Central memory CD8-positive, alpha-beta T cell (primary cell): ENCODE measurements at places on chromosomes 13 and 19.

GRCh38 chr13:102757006-102757405, 16.6 kb downstream of the TEX30 start:
- no peaks in the 10 kb centered on the region for H3K27me3 ChIP-seq
- H3K27ac ChIP-seq: no peak overlapping the region
- no peaks in the 10 kb centered on the region for H3K36me3 ChIP-seq
- no peaks in the 10 kb centered on the region for H3K4me1 ChIP-seq

DNA sequence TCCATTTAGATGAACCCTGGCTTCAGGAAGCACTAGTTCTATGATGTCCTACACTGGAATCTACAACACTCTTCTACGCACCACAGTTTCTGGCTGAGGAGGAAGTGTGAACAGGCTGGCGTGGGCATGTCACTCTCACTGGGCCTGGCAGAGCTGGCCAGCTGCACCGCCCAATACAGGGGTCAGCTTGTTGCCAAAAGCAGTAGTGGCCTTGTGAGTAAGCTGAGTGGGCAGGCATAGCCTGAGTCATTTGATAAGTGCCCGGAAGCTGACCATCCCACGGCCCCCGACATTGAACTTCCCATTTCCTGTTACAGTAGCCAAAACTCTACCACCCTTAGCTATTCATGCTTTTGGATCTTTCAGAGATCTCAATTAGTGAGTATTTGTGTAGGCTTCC, 240.9 kb upstream of the SERP2 start:
- DNase-seq: no peak
- H3K27ac ChIP-seq: no peak overlapping the region
- peaks cover 35% of the 10 kb centered on the region for H3K27me3 ChIP-seq
- no peak overlapping the region for H3K4me3 ChIP-seq
- H3K36me3 ChIP-seq: no peaks in the 10 kb centered on the region

GRCh38 chr19:35116072-35116801, 614 bp downstream of the FXYD3 start:
- H3K27me3 ChIP-seq: peaks cover 10% of the 10 kb centered on the region
- H3K4me1 ChIP-seq: peaks cover 8% of the 10 kb centered on the region
- no peaks in the 10 kb centered on the region for H3K36me3 ChIP-seq
- H3K27ac ChIP-seq: no peak overlapping the region
- no peak for DNase-seq

DNA sequence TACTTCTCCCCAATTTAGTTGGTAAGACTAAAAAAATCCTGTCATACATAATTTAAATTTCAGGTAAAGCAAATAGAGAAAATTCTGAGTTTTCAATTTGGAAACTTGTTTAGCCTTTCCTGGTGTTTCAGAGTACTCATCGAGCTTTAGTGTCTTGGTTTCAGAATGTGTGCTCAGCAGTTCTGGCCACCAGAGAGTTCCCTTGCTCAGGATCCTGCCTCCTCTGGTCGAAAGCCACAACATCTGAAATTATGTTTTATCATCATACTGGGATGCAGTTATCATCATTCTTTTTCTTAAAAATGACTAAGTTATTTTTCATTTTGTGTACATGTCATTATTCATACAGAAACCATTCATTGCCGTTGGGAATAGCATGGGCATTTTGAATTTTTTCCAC, 263.2 kb upstream of the SPRY2 start:
- no peaks in the 10 kb centered on the region for H3K27me3 ChIP-seq
- no peak overlapping the region for H3K4me3 ChIP-seq
- DNase-seq: no peak
- no peaks in the 10 kb centered on the region for H3K4me1 ChIP-seq

DNA sequence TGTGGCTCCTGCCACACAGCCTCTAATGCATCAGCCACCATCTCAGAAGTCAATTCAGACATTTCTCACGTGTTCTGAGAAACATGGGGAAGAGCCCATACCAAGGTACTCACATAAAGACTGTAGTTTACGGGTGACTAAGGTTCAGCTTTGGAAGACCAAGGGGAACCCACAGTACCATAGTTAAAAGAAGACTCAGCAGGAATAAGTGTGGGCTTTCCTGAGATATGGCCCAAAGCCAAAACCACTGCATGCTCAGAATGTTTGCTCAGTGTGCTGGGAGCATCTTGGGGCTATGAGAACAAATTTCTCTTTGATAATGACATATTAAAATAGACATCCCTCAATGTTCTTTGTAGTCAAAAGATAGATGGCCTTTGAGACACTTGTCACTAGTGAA, 283.8 kb downstream of the DCT start:
- DNase-seq: no peak
- H3K4me1 ChIP-seq: no peaks in the 10 kb centered on the region
- H3K36me3 ChIP-seq: no peaks in the 10 kb centered on the region
- no peaks in the 10 kb centered on the region for H3K27me3 ChIP-seq

DNA sequence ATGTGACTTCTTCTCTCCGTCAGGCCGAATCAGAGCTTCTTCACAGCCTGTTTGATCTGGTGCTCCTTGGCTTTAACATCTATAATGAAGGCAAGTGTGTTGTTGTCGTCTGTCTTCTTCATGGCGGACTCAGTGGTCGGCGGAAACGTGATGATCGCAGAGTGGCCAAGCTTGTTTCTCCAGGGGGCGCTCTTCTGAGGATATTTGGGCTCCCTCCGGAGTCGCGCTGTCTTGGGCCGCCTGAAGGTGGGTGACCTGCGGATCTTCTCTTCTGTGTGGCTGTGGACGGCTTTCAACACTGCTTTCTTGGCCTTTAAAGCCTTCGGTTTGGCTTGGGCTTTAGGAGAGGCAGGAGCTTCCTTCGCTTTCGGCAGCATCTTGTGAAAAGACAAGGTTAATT, 9.8 kb downstream of the TPRX1 start:
- no peak overlapping the region for H3K27ac ChIP-seq
- no peak for DNase-seq
- peaks cover 2% of the 10 kb centered on the region for H3K36me3 ChIP-seq
- H3K4me3 ChIP-seq: no peak overlapping the region
- H3K4me1 ChIP-seq: peaks cover 5% of the 10 kb centered on the region
- peaks cover 12% of the 10 kb centered on the region for H3K27me3 ChIP-seq

- H3K27ac ChIP-seq: no peak overlapping the region
Observed at GRCh38 chr13:51093574-51093973, 17.5 kb downstream of the C13orf42 start.

- DNase-seq: no peak
- H3K4me1 ChIP-seq: no peaks in the 10 kb centered on the region
- H3K27me3 ChIP-seq: peaks cover 26% of the 10 kb centered on the region
- no peak overlapping the region for H3K4me3 ChIP-seq
- H3K36me3 ChIP-seq: peaks cover 3% of the 10 kb centered on the region
- H3K27ac ChIP-seq: no peak overlapping the region
Observed at GRCh38 chr19:45747513-45747912, 14.3 kb downstream of the MEIOSIN start.

DNA sequence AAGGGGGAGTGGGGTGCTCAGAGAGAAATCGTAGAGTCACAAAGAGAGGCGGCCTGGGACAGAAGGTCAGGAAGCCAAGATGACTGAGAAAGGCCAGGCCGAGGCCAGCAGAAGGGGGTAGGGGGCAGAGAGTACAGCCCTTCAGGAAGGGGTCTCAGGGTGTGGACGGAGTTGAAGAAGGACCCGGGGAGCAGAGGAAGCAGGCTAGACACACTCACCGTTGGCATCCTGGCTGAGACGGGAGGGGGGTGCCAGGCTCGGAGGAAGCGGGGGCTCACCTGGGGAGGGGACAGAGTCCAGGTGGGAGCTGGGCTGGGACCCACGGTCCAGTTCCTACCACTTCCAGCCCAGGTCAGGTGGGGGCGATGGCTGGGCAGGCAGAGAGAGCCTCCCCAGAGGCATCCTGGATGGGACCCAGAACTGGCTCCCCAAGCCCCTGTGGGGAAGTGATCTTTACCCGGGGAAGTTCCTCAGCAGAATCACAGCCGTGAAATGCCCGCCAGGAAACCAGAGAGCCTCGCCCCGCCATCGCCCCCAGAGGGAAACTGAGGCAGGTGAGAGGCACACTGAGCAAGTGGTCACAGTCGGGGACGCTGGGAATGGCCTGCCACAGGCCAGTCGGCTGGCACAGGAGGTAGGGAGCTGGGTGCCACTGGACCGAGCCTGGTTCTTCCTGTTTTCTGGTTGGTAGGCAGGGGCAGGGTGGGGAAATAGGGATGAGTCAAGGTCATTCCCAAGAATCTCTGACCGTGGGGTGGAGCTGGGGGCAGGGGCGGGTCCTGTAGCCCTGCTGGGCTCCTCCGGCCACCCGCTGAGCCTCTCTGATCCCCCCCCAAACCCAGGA, 1.4 kb downstream of the MATK start:
- no peaks in the 10 kb centered on the region for H3K27me3 ChIP-seq
- peak overlapping the region; percentile 79 for H3K27ac ChIP-seq
- DNase-seq: no peak
- H3K4me1 ChIP-seq: peaks cover 28% of the 10 kb centered on the region
- H3K36me3 ChIP-seq: peaks cover 21% of the 10 kb centered on the region

- H3K4me1 ChIP-seq: no peaks in the 10 kb centered on the region
- no peaks in the 10 kb centered on the region for H3K36me3 ChIP-seq
- DNase-seq: no peak
- H3K27me3 ChIP-seq: no peaks in the 10 kb centered on the region
- no peak overlapping the region for H3K4me3 ChIP-seq
- H3K27ac ChIP-seq: no peak overlapping the region
Observed at GRCh38 chr13:63345835-63346234, 1930.2 kb upstream of the PCDH20 start.

DNA sequence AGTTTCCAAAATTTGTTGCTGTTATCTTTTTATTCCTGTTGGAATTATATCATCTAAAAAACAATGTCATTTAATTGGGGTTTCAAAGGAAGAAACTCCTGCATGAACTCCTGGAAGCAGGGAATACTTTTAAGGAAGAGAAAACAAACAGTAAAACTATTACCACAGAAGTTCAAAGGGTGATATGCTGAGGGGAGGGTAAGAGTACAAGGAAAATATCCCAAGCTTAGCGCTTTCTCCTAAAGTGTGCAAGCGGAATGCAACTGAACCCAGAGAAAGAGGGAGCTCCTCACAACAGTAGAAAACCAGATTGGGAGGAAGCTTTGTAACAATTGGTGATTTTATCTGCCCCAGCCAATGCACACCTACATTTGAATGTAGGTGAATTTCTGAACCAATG, 175.1 kb downstream of the NUFIP1 start:
- no peak overlapping the region for H3K4me3 ChIP-seq
- H3K36me3 ChIP-seq: no peaks in the 10 kb centered on the region
- peaks cover 27% of the 10 kb centered on the region for H3K27me3 ChIP-seq
- DNase-seq: no peak

DNA sequence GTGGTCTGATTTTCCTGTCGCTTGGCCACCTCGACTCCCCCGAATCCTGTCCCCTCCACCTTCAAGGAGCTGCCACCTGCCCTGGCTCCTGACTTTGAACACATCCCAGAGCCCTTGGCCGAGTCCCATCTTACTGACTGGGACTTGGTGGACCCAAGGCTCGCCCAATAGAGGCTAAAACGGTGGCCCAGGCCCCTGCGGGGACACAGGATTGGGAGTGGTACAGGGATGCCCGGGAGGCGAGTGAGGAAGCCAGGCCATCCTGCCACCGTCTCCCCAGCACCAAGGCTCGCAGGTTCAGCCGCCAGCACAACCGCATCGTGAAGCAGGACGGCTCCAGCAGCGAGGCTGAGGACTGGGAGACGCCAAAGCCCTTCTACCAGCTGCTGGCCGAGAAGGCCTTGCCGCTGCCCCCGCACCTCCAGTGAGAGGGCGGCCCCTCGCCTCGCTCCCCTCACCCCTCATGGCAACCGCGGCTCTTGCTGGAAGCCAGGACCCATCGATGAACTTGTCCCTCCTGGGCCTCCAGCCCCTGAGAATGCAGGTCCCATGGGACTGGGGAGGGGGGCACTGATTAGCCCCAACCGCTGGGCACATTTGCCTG, 5.3 kb downstream of the SIX5 start:
- no peak overlapping the region for H3K4me3 ChIP-seq
- H3K27me3 ChIP-seq: peaks cover 8% of the 10 kb centered on the region
- H3K27ac ChIP-seq: no peak overlapping the region
- peaks cover 5% of the 10 kb centered on the region for H3K36me3 ChIP-seq
- H3K4me1 ChIP-seq: peaks cover 1% of the 10 kb centered on the region

DNA sequence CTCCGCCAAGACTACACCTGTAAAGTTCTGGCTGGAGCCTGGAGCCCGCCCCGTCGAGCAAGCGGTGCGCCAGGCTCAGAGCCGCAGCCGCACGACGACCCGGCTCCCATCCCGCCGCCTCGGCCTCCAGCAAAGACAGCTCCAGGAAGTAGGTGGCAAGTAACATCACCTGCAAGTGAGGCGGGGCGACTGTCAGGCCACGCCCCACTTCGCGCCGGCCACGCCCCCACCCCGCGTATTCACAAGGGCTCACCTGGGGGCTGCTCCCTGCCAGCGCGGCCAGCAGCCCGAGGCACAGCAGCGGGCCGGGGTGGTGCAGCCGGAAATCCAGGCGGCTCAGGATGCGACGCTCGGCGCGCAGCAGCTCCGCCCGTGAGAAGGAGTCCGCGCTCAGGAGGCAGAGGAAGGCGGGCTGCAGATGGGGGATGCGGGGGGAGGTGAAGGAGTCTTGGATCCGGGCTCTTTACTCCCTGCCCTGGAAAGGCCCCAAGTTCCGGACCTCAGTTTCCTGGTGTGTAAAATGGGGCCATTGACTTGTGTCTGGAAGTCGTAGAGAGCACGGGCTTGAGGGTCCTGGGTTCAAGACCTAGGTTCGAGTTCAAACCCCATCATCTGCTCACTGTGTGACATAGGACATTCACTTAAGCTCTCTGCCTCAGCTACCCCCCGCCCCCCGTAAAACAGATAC, 3.2 kb downstream of the CCNP start:
- no peak overlapping the region for H3K27ac ChIP-seq
- peaks cover 67% of the 10 kb centered on the region for H3K27me3 ChIP-seq
- peaks cover 13% of the 10 kb centered on the region for H3K36me3 ChIP-seq
- H3K4me3 ChIP-seq: no peak overlapping the region
- peaks cover 25% of the 10 kb centered on the region for H3K4me1 ChIP-seq

DNA sequence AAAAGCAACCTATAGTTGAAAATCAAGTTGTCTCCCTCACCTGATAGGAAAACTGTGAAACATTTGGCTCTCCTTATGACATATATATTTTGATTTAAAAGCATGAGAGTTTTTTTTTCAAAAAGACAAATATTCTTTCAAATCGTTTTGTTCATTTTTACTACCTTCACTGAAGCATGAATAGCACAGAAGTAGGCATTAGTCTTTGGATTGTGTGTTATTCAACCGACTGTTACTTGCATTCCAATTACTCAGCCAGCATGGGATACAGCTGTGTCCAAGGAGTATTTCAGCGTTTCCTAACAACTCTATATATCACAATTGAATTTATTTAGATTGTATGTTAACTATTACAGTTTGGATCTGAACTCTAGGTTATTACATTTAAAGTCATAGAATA, 135.2 kb downstream of the PCDH9 start:
- H3K36me3 ChIP-seq: no peaks in the 10 kb centered on the region
- no peaks in the 10 kb centered on the region for H3K4me1 ChIP-seq
- H3K27me3 ChIP-seq: no peaks in the 10 kb centered on the region
- no peak overlapping the region for H3K4me3 ChIP-seq
- no peak for DNase-seq

GRCh38 chr19:16504271-16504670, 8.1 kb downstream of the C19orf44 start:
- H3K27me3 ChIP-seq: no peaks in the 10 kb centered on the region
- no peak for DNase-seq
- H3K36me3 ChIP-seq: peaks cover 7% of the 10 kb centered on the region
- H3K27ac ChIP-seq: peak overlapping the region; percentile 65
- no peak overlapping the region for H3K4me3 ChIP-seq
